ENCODE measurements at places on chromosomes 4 and X.

DNA sequence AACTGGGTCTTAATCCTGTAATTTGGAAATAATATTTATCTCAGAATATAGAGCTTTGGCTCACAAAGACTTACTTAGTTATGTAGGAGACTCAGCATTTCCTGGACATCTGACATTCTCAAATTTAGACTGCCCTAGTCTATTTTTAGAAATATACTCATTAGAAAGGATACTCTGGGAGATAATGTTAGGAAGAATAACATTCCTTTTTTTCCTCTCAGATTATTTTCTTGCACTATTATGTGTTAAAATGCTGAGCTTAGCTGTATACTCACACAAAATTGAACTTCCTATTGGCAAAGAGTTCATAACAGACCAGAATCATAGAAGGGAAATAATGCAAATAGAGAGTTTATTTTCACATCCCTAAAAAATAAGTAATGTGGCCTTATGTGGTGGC, 1424.9 kb upstream of the PCDH7 start:
- DNase-seq = no peak

DNA sequence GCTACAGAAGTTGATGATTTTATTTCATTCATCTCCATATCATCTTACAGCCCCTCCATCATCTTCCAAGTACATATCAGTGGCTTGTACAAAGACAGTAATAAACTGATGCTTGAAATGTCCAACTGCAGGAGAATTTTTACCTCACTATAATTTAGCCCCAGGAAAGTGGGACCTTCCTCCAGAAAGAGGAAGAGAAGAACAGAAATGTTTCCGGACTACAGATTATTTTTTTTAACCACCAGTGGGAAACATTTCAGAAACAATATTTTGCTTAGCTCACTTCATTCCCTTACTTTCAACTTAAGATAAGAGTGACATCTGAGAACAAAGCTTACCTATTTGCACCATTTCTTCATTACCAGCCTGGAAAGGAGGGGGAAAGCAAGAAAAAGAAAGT, 2.0 kb downstream of the ADAMTS3 start:
- DNase-seq = no peak

DNA sequence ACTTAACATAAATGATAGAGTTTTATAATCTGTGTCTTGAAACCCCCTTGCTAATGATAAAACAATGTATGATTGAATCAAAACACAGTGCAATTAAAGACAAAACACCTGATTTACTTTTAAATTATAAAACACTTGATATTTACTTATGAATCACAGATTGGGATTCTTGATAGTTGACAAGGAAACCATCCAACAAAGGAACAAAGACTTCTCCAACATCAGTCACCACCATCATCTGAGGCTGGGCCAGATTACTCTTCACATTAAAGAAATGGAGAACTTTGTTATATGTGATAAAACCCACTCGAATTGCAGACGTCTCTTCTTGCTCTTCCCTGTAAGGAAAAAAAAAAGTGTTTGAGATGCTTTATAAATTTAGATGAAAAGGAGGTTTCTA, 67.4 kb downstream of the METTL14 start:
- DNase-seq = no peak

DNA sequence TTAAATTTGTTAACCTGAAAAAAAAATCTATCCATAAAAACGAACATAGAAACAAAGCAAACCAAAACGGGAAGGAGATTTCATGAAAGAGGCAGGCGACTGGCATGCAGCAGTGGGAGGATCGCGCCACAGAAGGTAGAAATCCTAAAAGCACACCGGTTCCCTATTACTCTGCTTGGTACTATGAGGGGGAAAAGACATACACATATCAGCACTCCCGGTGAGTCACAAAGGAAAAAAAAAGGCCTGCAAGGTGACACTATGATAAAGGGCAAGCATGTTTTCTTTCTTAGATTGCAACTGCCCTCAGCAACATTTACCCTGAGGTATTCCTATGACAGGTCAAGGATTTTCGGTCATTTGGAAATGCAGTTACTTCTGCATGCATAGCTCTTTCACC, 60.6 kb upstream of the NAP1L5 start:
- DNase-seq = no peak

DNA sequence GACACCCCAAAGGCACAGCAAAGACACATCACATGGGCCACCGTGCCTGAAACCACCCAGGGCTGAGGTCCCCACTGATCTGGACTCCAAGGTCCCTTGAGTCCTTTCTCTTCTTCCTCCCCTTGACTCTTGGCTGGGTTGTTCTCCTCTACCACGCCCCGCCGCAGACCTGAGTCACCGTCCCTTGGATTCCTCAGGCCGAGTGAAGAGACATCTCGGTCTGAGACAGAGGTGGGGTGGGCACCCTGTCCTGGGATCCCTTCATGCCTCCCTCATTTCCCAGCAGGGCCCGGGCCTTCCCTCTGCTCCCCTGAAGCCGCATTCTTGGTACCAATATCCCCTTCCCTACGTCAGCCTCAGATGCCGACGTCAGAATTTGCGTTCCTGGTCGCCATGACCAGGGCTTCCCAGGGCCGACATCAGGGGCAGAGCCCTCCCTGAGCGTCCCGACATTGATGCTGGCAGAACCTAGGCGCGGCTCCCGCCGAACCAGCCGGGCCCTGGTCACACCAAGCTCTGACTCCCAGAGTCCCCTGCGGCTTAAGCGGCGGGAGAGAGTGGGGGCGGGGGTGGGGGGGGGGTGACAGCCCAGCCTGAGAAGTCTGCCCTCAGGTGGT, 498 bp downstream of the MAGEA10 start:
- no peak for DNase-seq

DNA sequence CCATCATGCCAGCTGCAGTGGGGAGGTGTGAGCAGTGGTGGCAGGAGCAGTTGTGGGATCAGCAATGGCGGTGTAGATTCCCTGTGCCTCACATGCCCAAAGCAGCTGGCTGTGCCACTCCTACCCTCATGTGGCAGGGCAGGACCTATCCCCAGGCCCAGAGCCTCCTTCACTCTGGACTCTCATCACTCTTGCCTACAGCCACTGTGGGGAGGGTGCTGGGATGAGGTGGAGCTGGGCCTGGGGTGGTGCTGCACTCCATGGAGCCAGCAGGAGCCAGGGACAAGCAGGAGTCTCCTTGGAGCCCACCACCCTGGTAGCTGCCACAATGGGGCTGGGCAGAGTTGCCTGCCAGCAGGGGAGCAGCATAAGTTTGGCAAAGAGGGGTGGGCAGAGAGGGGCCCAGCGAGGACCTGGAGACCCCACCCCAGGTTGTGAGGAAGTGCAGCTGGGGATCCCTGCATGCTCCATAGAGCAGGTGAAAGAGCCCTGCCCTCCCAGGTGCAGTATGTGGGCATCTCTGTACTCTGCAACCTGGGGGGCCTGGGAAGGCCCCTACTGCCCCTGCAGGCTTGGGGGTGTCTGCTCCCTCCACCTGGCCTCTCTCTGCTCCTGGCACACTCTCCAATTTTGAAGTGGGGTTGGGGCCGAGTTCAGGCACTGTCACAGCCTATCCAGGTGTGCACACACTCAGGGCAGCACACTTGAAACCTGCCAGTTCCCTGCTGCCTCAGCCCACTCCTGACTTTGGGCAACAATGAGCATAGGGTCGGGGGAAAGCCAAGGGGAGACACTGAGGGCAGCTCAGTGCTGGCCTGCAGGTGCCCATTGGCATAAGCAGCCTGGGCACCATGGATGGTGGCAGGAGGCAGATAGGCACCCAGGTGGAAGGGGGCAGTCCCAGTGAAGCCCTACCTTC, 74.0 kb upstream of the INTU start:
- no peak for DNase-seq

GRCh38 chr4:184058026-184058425, 152.9 kb downstream of the STOX2 start:
- no peak for DNase-seq

- DNase-seq = no peak
These were observed 184.6 kb upstream of the BCOR start for GRCh38 chrX:40282348-40282747.

- no peak for DNase-seq
These were observed 18.7 kb upstream of the BCORL1 start for GRCh38 chrX:129963729-129964128.

- no peak for DNase-seq
These were observed 98.6 kb upstream of the PLS3 start for GRCh38 chrX:115462406-115462805.

DNA sequence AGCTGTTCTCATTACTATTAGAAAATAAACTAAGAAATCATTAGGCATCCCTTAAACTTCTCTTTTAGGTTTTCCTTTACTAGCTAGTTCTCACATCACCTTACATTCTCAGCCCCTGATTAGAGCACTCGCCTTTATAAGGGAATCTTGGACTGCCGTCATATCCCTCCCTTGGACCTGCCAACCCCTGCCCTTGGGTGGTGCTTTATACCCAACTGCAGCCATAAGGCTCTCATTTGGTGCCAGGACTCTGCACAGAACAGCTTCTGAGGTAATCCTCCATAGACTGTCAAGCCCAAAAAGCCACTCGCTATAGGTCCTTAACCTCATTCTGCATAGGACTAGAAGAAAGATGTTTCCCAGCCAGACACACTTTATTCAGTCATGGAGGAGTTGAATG, 67.5 kb downstream of the NHSL2 start:
- no peak for DNase-seq

GRCh38 chrX:70422851-70423341, at the start of gene GDPD2:
GDPD2 (plus strand) TSS chrX:70423314; CDS start chrX:70424985, 1,671 bp downstream.
- no peak for DNase-seq

GRCh38 chr4:99529228-99529627, 18.4 kb downstream of the C4orf17 start:
- no peak for DNase-seq

DNA sequence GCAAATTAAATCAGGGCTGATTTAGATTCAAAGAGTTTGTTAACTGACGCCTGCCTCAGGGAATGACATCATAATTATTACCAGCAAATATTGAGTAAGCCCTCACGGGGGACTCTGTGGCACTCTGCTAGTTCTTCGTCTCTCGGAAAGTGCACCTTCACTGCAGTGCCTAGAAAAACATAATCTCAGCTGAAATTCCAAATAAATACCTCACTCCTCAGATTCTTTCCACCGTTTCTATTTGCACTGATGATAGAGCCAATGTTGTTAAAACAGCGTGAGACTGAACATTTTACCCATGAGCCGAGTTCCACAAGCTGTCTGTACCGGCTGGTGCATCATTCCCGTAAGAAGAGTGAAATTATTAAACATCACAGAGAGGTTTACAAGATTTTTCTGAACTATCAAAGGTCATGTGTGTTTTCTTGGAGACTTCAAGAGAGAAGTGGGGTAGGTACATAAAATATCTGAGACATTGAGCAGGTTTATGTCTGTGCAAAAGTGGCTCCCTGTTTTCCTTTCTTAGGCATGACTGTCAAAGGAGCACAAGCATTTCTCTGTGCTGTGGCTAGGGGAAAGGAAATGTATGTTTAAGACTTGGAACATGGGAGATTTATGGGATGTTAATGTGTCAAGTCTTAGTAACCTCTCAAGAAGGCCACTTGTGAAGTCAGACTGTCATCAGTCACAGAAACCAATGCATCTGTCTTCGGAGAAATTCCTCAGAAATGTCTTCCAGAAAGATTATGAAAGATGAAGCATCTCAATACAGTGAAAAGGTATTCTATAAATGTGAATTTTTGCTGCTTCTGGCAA, 119.6 kb downstream of the CBLL2 start:
- no peak for DNase-seq

GRCh38 chrX:14411326-14411725, 118.0 kb upstream of the GLRA2 start:
- no peak for DNase-seq

DNA sequence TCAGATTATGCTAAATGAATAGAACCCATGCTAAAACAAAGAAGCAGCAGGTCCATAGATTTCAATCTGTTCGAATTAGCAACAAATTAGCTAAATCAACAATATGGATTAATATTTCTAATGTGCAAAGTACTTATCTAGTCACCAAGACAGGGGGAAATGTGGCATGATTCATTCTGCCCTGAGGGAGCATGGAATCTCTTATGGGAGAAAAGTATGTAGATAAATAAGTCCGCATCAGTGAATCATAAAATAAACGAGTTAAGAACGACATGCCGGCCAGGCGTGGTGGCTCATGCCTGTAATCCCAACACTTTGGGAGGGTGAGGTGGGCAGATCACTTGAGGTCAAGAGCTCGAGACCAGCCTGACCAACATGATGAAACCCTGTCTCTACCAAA, 102.1 kb downstream of the ANOS1 start:
- no peak for DNase-seq

- DNase-seq = no peak
These were observed 73.2 kb downstream of the ENOX2 start for GRCh38 chrX:130829526-130830515.

GRCh38 chr4:128521156-128521555, 233.5 kb upstream of the PGRMC2 start:
- DNase-seq = no peak

- no peak for DNase-seq
These were observed 317.2 kb downstream of the TENM3 start for GRCh38 chr4:182560358-182560757.

DNA sequence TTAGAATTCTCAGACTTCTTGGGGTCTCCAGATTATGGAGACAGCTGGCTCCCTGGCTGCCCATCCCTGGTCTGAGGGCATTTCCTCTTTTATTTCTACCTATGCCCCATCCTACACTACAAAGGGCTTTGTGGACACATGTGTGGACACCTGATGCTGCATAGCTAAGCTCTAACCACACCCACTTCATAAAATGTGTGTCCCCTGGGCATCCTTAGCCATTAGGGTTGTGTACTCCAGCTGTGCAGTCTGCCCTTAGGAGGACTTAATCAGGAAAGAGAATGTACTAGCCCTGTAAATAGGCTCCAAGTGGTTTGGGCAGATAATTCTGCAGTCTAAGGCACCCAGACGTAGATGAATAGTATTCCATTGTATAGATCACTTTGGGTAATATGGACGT, 47.0 kb downstream of the COQ2 start:
- DNase-seq = no peak

DNA sequence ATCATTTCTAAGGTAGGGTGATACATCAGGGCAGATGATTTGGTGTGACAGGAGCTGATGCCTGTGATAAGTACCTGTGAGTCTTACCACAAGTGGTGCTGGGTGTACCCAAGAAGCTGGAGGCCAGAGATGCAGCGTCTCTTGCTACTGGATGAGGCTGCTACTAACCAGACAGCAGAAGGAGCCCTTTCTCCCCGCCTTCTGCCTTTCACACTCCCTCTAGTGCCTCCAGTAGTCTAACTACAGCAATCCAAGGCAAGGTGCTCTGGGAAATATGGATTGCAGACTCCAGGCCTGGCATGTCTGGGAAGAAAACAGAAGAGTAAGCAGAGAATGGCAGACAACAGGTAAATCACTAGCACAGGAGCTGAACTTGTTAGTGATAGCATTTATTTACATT, 470.8 kb downstream of the NKX6-1 start:
- no peak for DNase-seq

GRCh38 chrX:21678048-21678612, 20.0 kb upstream of the KLHL34 start:
- DNase-seq = no peak

GRCh38 chrX:120697053-120697452, 67.2 kb upstream of the C1GALT1C1 start:
- DNase-seq = no peak
